ENCODE measurements at places on chromosomes 11 and 22.

DNA sequence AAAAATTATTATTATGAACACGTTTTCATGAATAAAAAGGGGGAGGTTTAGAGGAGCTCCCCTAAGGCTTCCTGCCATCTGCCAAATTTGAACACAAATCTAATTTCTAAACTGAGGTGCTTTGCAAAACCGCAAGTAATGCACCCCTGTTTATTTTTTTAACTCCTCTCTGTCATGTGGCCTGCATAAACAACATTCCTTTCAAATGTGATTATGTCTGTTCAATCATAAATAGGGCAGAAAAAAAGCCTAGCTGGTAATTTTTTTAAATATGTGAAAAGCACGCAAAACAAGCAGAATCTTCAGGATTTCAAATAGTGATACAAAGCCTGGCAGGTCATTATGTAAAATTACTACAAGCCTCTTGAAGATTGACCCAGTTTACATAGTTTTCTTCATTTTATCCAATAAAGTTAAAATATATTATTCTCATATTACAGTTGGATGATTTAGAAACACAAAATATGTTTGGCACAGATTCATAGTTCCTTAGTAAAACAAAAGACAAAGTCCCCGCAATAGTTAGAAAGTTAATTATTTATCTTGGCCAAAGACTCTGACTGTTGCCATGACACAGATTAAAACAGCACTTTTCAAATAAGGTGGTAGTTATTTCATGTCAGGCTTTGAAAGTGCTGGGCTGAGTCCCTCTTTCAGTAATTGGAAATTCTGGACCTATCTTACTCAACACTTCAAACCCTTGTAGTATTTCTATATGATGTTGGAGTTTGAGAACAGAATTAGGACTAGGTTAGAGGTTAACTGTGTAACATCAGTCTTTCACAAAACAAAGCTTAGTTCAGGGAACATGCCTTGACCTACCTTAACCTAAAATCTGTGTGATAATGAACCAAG lies 200.3 kb upstream of the MPPED2 start:
- no peak for DNase-seq

DNA sequence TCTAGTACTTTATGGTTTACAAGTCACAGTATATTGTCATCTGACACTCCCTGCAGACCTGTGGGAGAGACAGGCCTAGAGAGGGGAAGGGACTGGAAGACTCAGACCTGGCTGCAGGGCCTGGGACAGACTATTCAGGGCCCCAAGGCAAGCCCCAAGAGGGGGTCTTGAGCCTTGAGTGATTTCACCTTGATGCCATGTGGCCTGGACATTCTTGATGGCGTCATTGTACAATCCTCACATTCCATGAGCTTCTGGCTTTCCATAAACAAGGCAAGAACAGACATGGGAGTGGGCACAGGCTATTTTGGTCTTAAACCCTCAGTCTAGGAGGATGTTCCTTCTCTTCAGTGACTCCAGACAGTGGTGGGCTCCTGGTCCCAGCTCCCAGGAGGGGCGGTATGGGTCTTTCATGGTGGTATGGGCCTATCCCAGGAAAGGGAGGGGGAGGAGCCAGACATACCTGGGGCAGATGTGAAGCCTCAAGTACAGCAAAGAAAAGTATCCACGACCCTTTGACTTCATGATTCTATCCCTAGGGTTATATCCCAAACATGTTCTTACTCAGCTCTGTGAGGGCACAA lies 1.8 kb upstream of the TBC1D10A start:
- DNase-seq = no peak

- DNase-seq = no peak
These were observed 1631.4 kb upstream of the TENM4 start for GRCh38 chr11:81072273-81072672.

- no peak for DNase-seq
These were observed 154.6 kb downstream of the MAML2 start for GRCh38 chr11:96188243-96189006.

- DNase-seq = no peak
These were observed 75.0 kb upstream of the SHANK2 start for GRCh38 chr11:71327156-71328085.

- no peak for DNase-seq
These were observed 126.0 kb downstream of the SYN3 start for GRCh38 chr22:32932176-32932575.

Data from activated effector memory CD4-positive, alpha-beta T cell treated with Interleukin-2 at 50 U/mL for 16 hours (primary cell).